Breast epithelium (tissue), 4 donors: ENCODE measurements at places on chromosomes 4 and X. TPM values are rescaled to one million over a fixed set of nuclear protein-coding genes. Genes with fewer than 3 reads are reported as not detected.

- no peak for DNase-seq
Observed at GRCh38 chr4:80852061-80852460, 178.4 kb upstream of the BMP3 start.

DNA sequence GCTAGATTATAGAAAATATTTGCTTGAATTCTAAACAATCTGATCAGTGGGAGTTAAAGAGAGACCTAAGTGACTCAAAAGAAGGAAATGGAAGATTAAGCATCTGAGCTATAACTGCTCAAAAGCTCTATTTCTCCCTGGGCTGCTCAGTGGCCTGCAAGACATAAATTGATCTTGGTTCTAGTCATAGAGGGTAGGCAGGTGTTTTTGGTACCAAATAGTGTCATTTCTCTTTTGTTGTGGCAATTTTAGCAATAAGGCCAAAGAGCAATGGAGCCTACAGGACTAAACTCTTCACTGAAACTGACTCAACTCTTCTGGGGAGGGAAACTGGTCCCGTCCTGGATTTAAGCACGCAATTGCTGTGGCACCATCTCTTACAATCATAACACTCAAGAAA, 33.9 kb upstream of the BMP2K start:
- no peak for DNase-seq

DNA sequence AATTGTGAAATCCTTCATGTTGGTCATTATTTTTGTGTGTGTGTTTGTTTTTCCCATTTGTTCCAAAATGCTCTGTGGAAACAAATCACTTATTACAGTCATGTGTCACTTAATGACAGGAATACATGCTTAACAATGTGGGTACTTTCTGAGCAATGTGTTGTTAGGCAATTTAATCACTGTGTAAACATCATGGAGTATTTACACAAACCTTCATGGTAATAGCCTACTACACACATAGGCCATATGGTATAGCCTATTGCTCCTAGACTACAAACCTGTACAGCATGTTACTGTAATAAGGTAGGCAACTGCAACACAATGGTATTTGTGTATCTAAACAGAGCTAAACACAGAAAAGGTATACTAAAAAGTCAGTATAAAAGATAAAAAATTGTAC, 388.9 kb upstream of the PPP1R2C start:
- DNase-seq: no peak

DNA sequence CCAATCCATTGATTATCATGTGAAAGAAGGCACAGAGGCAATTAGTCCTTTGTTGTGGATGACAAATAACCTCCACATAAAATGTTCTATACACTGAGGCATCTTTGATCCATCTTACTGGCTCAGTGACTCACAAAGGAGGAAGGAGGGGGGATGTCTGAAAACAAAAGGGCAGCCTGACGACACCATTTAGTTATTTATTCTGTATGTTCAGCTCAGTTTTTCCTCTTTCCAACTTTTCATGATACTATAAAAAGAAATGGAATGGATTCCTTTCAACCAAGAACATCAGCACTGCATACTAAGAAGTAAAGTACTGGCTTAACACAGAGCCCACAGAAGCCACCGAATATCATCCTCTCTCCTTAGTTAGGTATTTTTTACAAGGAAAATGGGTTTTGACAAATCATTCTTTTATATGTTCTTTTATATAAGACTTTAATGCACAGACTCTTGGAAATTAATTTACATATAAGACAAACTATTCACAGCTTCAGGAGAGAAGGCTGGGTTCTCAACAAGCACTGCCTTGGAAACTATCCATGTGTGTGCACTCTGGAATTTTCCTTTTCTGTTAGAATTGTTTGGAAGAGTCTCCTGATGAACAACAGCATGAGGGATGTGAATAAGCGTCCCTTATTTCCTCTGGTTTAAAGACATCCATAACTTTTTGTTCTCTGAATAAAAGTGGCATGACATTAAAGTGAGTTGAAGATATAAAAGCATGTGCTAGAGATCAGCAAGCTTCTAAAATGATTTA, 135.6 kb downstream of the TSPAN5 start:
- no peak for DNase-seq

DNA sequence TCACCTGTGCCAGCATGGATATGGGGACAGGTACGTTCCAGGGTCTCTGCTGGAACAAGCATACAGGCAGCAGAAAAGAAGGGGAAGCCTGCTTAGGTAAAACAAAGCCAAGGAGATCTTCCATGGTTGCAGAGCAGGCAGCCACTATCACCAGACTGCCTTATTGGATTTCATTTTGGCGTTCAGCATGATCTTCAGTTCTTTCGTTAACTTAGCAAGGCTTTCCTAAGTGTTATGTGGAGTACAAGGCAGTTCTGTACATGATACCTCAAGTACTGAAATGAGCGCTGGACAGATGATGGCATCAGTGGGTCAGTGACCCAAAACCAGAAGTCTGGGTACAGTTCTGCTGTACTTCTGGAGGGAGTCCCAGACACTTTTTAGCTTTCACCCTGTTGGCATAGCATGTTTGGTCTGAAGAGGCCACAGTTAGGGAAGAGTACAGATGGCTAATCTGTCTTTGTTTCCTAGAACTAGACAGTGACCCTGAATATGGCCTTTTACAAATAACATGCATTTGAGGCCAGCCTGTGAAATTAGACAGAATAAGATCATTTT, 8.9 kb downstream of the SMIM20 start:
- no peak for DNase-seq

The SPANXB1 gene
- total RNA-seq: not detected

- no peak for DNase-seq
Observed at GRCh38 chrX:68784816-68785215, 44.0 kb upstream of the EFNB1 start.

The CAPN6 gene
- not detected for total RNA-seq

DNA sequence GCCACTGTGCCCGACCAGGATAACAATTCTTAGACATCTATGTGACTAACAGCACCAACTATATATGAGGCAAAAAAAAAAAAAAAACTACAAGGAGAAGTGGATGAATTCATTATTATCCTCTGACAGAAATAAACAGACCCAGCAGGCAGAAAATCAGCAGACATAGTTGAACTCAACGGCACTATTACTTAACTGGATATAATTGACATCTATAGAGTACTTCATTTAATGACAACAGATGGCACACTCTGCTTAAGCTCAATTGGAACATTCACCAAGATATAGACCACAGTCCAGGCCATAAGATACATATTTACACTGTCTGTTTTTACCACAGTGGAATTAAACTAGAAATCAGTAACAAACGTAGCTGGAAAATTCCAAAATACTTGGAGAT, 13.3 kb downstream of the CLDN22 start:
- no peak for DNase-seq

The GNRHR gene
- total RNA-seq: not detected

The DCAF12L2 gene
- 0.33 TPM for total RNA-seq

DNA sequence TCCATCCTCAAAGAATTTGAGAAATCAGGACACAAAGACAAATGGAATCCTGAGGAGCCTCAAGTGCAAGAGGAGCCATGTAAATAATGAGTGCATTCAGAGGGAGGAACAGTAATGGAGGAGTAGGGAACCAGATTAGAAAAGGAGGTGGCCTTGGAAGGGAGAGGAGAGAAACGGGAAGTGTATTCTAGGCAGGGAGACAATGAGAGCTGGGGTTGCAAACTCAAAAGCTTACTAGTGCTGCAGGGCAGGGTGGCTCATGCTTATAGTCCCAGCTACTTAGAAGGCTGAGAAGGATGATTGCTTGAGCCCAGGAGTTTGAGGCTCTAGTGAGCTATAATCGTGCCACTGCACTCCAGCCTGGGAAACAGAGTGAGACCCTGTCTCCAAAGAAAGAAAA, 113.2 kb upstream of the LSM6 start:
- no peak for DNase-seq

The ADAD1 gene
- total RNA-seq: not detected

GRCh38 chr4:52588097-52588496, 71.0 kb downstream of the USP46 start:
- no peak for DNase-seq

The EDA gene
- 5.0 TPM for total RNA-seq

The XK gene
- under 0.01 TPM for total RNA-seq

The ZAR1 gene
- 0.32 TPM for total RNA-seq

The TMPRSS11B gene
- total RNA-seq: not detected

- DNase-seq: no peak
Observed at GRCh38 chr4:103306870-103307375, 108.8 kb upstream of the CENPE start.

DNA sequence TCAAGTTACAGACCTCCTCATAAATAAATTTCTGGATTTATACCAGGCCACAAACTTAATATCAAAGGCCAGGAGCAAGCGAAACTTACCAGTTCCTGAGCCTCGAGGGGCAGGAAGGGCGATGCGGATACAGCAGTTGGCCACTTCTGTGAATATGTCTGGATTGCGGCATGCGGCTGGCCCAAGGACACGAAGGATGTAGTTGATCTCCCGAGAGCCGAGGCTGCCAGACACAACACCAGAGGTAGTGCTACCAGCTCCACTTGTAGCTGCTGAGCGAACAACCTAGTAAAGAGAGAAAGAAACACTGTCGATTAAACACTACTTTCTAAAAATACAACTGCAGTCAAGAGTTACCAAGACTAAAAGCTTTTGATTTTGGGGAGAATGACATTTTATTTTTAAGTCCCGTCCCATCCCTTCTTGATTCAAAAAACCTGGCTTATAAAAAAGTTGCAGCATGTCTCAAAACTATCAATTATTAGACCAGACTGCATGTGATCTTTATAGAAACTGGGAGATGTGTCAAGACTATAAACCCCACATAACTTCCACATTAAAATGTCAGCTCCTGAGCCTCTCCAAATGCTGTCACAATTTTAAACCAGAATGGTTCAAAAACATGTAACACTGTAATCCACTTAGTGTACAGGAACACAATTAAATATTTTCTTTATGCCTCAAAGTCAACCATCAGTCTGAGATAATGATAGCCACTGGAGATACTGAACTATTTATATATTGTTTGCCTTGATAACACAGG, 105.6 kb downstream of the HUWE1 start:
- DNase-seq: no peak

GRCh38 chrX:79110731-79111130, 33.8 kb upstream of the GPR174 start:
- no peak for DNase-seq

The ARAP2 gene
- 21.3 TPM for total RNA-seq

The SLITRK2 gene
- 0.15 TPM for total RNA-seq

DNA sequence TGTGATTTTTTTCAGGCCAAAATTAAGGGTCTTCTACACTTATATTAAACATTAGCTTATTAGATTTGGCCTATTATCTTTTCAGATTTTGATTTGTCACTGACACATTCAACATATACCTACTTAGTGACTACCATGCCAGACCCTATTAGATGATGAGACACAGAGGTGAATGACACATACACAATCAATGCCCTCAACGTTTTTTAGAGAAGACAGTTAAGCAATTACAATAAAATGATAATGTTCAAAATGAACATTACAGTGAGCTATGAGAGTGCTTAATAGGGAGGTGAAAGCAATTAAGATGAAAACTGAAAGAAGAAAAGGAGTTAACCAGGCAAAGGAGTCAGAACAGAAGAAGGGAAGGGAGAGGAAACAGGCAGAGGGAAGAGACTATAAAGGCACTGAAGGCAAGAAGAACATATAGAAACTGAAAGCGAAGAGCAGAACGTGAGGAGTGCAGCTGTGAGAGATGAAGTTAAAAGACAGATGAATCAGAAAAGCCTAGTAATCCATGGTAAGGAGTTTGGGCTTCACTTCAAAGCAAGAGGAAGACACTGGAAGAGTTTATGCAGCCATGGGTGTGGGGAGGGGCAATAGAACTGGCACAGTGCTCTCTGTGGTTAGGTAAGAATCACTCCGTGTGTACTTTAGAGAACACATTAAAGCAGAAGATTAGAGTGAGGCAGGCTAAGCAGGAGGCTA, 119.0 kb downstream of the REELD1 start:
- no peak for DNase-seq

- no peak for DNase-seq
Observed at GRCh38 chr4:70183168-70183939, 12.2 kb upstream of the ODAM start.

DNA sequence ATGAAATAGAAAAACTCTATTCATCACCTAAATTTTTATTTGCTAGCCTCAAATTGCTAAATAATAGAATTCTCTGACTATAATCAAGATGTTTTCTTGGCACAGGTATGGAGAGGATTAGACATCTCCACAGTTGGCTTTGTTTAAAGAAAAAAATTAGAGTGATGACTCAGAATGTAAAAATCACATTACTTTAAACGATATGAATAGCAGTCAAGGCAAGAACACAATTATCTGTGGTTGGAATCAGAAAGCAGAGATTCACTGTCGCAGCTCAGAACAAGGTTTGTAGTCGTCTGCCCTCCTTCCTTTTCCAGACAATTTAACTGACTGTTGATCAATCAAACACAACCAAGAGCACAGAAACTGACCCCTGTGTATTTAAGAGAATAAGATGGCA, 32.2 kb upstream of the CCKAR start:
- DNase-seq: no peak

- DNase-seq: no peak
Observed at GRCh38 chr4:69781458-69782418, 21.3 kb upstream of the SULT1B1 start.

GRCh38 chr4:8025668-8026067, 86.0 kb upstream of the AFAP1 start:
- DNase-seq: no peak

DNA sequence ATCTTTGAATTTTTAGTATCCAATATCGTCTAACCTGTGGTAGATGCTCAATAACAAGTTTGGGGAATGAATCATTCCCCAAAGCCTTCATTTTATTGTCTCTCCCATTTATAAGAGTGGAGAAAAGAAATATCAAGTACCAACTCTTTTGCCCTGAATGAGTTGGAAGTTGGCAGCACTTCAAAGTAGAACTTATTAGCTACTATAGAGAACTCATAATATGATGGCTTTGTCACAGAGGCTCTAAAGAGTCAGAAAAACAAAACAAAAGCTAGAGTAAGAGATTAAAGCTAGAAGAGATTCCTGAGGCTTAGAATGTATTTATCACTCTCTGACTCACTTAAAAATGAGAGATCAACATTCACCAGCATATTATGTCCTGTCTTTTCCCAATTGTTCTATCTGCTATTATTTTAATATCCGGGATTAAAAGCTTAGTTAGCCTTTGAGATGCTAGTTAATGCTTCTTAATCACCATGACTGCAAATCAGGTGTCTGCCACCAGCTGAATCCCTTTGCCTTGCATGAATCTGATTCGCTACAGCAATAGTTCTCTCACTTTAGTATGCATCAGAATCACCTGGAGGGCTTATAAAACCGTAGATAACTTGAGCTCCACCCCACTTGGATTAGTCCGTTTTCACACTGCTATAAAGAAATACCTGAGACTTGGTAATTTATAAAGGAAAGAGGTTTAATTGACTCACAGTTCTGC, 77.9 kb downstream of the PALLD start:
- DNase-seq: no peak

DNA sequence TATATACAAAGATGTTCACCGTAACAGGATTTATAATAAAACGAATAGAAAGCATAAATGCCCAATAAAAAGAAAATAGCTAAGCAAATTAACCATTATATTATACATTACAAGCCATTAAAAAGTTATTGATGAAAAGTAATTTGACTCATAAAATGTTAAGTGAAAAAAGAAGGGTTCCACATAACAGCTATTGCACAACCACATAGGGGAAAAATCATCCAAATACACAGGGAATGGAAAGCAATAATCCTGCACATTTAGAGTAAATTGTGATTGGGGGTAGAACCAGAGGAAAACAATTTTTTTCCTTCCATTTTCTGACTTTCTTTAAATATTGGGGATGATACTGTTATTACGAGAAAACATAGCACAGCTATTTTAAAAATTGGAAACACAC, 38.0 kb downstream of the CRMP1 start:
- DNase-seq: no peak

GRCh38 chr4:73945674-73946449, 36.0 kb downstream of the PF4 start:
- no peak for DNase-seq
